ENCODE measurements at places on chromosomes 2 and 18. TPM values are rescaled to one million over a fixed set of nuclear protein-coding genes. Genes with fewer than 3 reads are reported as not detected.
A peak's percentile ranks its signal among the peaks of the same experiment; 100 is the strongest.

The RGPD4 gene
- polyA plus RNA-seq: not detected

The KYNU gene
- 0.84 TPM for polyA plus RNA-seq

The MYO5B gene
- polyA plus RNA-seq: not detected

The SPAG16 gene
- 9.7 TPM for polyA plus RNA-seq

The MCEE gene
- polyA plus RNA-seq: 13.7 TPM

The ASB1 gene
- polyA plus RNA-seq: 53.8 TPM

The UGT1A6 gene
- polyA plus RNA-seq: not detected

The FSHR gene
- not detected for polyA plus RNA-seq

The RTP5 gene
- polyA plus RNA-seq: not detected

The SDC1 gene
- polyA plus RNA-seq: not detected

DNA sequence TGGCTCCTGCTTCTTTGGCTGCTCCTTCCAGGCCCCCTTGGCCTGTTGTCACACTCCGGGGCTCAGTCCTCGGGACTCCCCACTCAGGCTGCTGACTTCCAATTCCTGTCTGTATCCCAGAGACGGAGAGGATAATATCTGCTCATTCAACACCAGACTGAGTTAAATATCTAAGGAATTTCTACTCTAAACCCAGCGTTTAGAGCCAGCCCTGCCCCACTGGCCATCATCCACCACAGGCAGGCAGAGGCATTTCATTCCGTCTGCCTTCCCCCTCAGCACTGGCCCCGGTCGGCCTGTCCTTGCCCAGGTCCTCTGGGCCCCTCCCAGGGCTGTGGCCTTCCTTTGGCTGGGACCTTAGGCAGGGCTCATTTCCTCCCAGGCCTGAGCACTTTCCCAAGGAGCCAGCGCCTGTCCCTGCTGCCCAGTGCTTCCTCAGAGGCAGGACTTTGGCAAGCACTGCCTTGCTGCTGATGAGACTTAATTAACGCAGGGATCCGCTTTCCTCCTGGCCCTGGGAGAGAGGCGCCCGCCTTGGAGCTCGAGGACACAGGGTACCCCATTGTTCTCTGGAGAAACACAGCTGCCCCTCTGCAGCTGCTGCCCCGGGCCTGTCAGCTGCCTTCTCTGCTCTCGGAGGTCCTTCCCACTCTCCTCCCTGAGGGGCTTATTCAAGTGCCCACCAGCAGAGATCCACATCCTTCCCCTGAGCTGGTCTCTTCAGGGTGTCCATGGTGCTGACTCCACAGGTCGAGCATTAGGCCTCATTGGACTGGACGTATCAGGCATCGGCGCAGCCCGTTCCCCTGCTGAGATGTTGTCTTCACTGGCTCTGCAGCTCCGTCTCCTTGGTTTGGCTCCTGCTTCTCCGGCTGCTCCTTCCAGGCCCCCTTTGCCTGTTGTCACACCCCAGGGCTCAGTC, 42.8 kb downstream of the ATOH8 start:
- no peak for DNase-seq

GRCh38 chr2:170607171-170607570, 108.0 kb upstream of the SP5 start:
- no peak for DNase-seq

- DNase-seq: peak; percentile 26
Observed at GRCh38 chr2:197500503-197501131, 438 bp downstream of the HSPE1 start.

GRCh38 chr2:10264506-10265328, 38.0 kb upstream of the HPCAL1 start:
- DNase-seq: no peak

DNA sequence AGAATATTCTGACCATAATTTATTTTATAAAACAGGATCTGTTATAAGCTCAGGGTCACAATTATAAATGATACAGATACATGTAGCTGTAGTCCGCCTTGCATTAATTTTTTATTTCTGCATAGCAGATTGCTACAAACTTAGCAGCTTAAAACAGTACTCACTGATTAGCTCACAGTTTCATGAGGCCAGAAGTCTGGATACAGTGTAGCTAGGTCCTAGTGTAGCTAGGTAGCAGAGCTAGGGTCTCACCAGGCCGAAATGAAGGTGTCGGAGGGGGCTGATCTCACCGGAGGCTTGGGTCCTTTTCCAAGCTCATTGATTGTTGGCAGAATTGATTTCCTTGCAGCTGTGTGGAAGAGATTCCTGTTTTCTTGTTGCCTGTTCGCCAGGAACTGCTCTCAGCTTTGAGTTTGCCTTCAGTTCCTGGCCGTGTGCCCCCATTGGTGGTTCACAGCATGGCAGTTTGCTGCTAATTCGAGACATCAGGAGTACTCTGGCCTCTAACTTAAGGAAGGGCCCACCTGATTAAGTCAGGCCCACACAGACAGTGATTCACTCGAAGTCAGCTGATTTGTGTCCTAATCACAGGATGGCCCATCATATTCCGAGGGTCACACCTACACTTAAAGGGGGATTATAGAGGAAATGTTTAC, 18.4 kb downstream of the NAPG start:
- DNase-seq: no peak

GRCh38 chr2:204632410-204632809, 87.1 kb downstream of the PARD3B start:
- DNase-seq: no peak

GRCh38 chr18:48776641-48777025, 174.1 kb downstream of the SMAD7 start:
- no peak for DNase-seq

DNA sequence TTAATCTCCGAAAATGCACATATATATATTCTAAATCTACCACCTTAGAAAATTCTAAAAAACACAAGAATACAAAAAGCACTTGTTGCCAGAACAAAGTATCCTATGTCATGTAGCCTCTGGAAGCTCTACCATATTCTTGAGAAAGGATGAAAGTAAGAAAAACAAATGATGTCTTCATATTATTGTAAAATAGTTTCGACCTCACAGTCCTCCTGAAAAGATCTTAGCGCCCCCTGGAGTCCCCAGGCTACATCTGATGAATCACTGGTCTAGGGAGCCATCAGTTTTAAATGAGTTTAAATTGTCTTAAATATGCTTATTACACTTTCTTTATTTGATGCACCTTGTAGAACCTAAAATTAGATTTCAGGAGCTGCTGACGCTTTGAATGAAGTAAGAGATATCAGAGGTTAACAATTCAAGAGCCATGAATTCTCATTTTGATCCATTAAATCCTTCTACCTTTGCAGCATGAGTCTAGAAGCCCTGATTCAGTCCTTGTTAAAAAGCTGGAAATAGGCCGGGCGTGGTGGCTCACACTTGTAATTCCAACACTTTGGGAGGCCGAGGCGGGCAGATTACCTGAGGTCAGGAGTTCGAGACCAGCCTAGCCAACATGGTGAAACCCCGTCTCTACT, 138.8 kb downstream of the MCFD2 start:
- peak; percentile 23 for DNase-seq

DNA sequence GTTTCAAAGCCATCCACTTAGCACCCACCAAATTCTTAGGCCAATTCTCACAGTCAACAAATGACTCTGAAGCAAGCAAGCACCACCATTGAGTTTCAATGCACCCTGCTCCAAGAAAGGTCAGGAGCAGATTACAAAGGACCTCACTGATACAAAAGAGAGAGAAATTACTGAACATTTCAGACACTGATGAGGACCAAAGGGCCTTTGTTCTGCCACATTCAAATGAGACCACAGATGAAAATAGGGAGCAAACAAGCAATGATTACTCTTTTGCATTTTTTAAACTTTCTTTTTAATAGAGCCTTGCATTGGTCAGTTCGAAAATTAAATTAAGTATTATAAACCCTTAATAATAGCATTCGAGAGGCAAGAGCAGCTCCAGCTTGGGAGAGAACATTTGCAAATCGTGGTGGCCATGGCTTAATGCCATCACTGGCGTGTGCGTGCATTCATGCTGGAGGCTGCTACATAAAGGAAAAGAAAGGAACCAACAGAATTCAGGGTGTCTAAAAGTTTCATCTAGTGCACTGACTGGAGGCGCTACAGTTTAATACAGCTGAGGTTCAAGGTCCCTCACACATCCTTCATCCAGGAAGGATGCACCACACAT, 87.5 kb downstream of the KLF7 start:
- DNase-seq: no peak

GRCh38 chr18:42196651-42197050, 241.6 kb downstream of the PIK3C3 start:
- DNase-seq: no peak

Measured in immature natural killer cell (primary cell).